Stimulated activated CD8-positive, alpha-beta memory T cell treated with anti-CD3 and anti-CD28 coated beads, Interleukin-4, amount 100 ng/mL, for 1 hour (primary cell): ENCODE measurements at places on chromosomes 2 and 18.

DNA sequence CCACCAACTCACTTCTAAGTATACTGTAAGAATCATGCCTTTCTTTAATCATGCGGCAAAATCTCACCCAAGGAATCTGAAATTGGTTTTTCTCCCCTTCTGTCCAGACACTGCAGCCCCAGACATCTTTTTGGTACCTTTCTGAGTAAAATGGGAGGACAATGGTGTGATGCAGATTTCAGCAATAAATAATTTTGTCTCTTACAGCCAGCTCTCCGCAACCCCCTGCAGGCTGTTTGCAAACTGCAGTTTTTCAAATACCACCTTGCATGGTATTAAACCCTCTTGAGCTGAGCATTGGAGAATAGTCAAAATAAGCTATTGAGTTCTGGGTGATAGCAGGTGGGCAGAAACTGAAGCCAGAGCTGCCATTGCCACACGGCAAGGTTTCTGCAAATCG, 32.2 kb downstream of the GPR39 start:
- DNase-seq = no peak

GRCh38 chr2:153739394-153739793, 132.3 kb upstream of the GALNT13 start:
- no peak for DNase-seq

- no peak for DNase-seq
Observed at GRCh38 chr2:191629001-191629453, 48.9 kb upstream of the NABP1 start.

DNA sequence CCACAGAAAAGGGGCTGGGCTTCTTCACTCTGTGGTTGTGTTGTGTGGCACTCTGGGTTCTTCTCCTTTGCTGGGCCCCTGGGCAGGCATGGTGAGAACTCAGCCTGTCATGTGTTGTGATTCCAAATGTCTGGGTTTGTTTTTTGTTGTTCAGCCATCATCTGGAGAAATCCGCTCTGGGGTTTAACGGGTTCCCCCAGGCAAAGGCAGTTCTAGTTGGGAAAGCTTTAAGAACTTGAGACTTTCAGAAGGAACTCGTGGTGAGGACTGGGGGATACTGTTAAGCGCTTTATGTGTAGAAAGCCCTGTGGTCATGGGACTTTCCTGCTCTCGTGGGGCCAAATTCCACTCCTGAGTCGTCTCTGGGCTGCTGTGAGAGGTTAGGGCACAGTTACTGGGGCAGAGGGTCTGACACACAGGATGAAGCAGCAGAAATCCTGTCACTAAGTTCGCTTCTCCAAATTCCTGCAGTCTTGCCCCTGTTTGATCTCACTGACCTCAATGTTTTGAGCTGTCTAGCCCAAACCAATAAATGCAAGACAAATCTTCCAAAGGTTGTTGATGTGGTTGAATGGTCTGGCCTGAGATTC, 87.7 kb downstream of the RAPGEF4 start:
- no peak for DNase-seq

- no peak for DNase-seq
Observed at GRCh38 chr2:137847443-137847842, 116.8 kb upstream of the HNMT start.

- no peak for DNase-seq
Observed at GRCh38 chr18:3148930-3149535, 70.7 kb downstream of the MYOM1 start.

DNA sequence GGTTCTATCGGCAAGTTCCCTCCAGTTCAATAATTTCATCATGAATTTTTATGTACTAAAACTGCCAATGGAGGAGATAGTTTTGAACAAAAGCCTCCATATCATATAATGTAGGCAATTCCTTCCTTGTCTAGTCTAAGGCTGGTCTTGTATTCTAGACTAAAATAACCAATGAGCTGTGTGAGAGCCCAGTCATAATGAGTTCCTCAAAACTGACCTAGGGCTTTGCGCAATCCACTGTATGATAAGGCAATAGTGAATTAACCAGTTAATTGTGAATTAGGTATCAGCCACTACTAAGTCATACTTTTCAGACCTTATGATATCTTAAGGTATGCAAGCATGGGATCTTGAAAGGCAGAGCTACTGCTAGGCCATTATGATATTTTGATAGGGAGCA, 7.6 kb upstream of the UXS1 start:
- DNase-seq = no peak

GRCh38 chr2:44100351-44100750, 68.3 kb upstream of the PPM1B start:
- DNase-seq = no peak

GRCh38 chr2:173232956-173233744, 121.5 kb upstream of the CDCA7 start:
- no peak for DNase-seq

DNA sequence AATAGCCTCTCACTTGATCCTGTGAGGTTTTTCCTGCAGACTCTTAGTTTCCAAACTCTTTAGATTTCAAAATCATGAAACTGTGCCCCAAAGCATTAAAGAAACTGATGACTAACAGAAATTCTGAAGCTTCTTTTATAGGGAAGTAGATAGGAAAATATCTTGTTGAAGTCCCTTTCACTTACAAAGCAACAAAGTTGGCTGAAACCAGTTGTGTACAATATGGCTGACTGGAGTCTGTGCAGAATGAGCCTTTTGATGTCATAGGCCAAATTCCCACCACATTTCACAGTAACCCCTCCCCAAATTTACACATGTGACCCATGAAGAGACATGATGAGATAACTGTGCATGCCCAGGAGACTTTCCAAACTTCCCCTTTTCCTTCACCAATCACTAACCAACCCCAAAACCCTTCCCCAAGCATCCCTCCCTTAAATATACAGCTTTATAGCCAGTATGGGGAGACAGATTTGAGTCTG, 61.7 kb upstream of the NCK2 start:
- no peak for DNase-seq

DNA sequence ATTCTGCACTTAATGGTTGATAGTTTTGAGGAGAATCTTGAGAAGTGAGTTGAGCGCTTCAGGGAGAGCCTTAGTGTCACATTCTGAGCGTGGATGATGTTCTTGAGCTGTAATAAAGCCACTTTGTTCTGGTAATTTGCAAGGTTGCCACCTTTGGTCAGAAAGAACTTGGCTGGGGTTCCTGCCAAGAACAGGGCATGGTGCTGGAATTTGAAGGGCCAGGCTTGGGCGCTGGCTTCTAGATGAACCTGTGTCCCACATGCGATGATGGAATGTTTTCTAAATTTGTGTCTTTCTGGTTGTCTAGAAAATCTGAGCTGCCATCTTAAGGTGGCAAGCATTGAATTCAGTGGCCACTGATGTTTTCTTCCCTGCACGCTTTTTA, 124.1 kb upstream of the EML6 start:
- DNase-seq = no peak

- no peak for DNase-seq
Observed at GRCh38 chr2:61792355-61792890, 61.4 kb downstream of the FAM161A start.

DNA sequence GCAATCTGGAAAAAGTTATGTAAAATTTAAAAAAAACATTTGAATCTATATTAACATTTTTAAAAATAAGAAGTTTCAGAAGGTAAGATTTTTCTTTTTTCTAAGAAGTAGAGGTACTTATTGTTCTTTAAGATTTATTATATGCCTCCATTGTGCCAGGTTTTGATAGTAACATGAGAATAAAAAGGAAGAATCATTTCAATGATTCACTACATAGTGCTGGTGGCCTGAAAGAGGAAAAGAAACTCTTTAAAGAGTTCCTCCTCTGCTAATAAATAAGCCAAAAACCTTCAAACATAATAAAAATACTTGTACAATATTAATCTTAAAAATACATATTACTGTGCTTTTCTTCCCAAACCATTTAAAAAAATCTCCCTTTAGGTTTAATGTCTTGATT, 69.0 kb downstream of the ANKRD44 start:
- DNase-seq = no peak

- no peak for DNase-seq
Observed at GRCh38 chr18:160831-161570, 2.6 kb downstream of the USP14 start.

DNA sequence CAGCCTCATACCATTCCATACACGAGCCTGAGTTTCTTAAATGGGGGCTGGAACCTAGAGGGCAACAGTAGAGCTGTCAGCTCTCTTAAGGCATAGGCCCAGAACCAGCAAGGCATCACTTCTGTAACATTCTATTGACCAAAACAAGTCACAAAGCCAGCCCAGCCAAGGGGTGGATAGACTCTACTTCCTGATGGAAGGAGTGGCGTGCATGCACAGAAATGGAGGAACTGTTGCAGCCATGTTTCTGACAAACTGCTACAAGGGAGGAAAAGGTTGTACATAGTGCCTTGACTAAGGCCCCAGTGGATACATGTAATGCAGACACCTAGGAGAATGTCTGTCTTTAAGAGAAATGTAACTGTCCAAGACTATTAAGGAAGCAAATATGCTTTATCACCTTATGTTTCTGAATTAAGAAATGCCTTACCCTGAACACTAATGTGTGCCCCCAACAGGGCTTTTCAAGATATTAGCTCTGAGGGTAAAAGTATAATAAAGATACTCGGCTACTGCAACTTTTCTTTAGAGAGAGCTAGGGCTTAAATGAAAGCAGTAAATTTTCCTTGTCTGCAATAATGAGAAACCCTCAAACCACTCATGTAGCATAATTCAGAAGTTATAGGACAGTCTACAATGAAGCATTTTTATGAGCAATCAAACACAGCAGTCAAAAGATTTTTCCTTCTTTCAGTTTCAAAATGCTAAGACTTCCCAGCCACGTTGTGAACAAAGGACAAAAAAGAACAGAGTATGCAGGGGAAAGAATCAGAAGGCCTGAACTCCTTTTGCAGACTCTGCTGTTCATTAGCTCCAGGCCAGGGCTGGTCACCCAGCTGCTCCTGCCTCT, 35.1 kb upstream of the CDC42EP3 start:
- no peak for DNase-seq
